Left hindlimb (tissue), 1 donor: ENCODE measurements at places on chromosomes 3 and 15.
A peak's percentile ranks its signal among the peaks of the same experiment; 100 is the strongest.

DNA sequence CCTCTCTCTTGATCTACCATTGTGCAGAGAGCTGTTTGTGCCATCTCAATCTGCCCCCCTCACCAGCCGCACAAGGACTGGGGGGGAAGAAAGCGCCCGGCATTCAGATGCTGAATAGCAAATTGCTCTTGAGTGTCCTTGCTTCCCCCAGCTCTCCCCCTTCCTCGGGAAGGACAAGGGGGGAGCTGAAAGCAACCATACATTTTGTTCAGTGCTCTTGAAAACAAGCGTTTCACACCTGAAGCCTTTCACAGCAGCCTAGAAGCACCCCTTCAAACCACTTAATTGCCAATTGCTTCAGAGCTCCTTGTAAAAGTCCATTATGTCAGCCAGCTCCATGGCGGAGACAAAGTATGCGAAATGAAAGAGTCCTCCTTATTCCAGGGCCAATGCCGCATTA is 540.1 kb downstream of the NR2F2 start:
- DNase-seq = no peak

DNA sequence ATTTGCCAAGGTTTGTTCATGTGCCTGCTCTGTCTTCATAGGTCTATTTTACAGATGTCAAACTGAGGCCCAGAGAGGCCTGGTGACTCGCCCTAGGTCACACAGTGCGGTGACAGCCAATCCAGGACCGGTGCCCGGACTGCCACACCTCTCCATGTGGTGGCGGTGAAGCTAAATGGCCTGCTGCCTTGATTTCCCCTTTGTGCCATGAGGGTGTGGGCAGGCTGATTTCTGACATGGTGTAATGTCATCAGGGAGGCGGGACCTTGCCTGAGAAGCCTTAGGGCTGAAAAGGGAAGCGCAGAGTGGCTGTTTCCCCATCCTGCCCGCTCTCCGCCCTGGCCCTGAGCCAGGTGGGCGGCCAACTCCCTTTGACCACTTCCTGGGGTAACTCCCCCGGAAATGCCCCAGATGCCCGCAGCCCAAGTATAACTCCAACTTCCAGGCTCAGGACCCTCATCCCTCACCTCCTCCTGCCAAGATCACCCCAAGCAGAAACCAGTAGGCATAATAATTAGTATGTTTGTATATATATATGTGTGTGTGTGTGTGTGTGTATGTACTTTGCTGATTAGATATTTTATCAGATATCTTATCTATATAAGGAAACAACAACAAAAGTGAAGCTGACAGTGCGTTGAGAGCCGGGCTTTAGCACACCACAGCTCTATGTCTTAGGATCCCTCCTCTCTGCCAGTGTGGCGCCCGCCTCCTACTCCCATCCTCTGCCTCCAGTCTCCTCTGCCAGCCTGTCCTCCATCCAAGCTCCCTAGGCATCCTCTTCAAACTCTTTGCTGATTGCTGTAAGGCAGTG is 63.9 kb downstream of the IQSEC1 start:
- DNase-seq = peak; percentile 65

- no peak for DNase-seq
These were observed 100.0 kb upstream of the CNTN6 start for GRCh38 chr3:992871-993270.

DNA sequence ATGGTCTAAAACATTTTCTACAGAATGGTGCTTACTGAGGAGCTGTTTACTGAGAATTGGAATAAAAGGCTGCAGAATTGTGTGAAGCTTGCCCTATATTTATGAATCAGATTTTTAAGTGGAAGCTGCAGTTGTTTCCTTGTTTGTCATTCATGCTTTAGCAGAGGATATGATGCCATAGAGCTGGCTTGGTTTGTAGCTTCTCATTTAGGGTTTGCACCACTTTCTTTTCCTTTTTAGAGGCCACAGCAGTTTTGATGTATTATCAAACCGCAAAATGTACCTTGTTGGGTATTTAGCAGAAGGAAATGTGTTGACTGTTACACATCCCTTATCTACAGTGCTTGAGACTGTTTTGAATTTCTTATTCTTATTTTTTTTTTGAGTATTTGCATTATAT is 66.2 kb downstream of the RASA2 start:
- no peak for DNase-seq
